ENCODE measurements at places on chromosomes 12 and 14. TPM values are rescaled to one million over a fixed set of nuclear protein-coding genes. Genes with fewer than 3 reads are reported as not detected.

Gene CELA1
- total RNA-seq, result not detected

- DNase-seq, result no peak
- no peak overlapping the region for H3K27ac ChIP-seq
- no peak overlapping the region for H3K4me3 ChIP-seq
- H3K4me1 ChIP-seq, result no peaks in the 10 kb centered on the region
- no peaks in the 10 kb centered on the region for H3K36me3 ChIP-seq
These were observed 99.2 kb downstream of the HEATR5A start for GRCh38 chr14:31320922-31321766.

- H3K27me3 ChIP-seq, result peaks cover 4% of the 10 kb centered on the region
- no peak overlapping the region for H3K4me3 ChIP-seq
- H3K4me1 ChIP-seq, result no peaks in the 10 kb centered on the region
- no peaks in the 10 kb centered on the region for H3K36me3 ChIP-seq
- no peak overlapping the region for H3K27ac ChIP-seq
- peak; percentile 53 for DNase-seq
These were observed 9.2 kb downstream of the CD69 start for GRCh38 chr12:9751204-9752144.

Gene PAN2
- 27.1 TPM for total RNA-seq

Gene LTB4R2
- total RNA-seq, result 9.3 TPM

Gene MAP3K12
- total RNA-seq, result 8.5 TPM

GRCh38 chr14:54483846-54484245, 4.9 kb downstream of the GMFB start:
- no peak overlapping the region for H3K4me3 ChIP-seq
- DNase-seq, result no peak
- H3K27me3 ChIP-seq, result no peaks in the 10 kb centered on the region
- H3K4me1 ChIP-seq, result peaks cover 67% of the 10 kb centered on the region
- no peak overlapping the region for H3K27ac ChIP-seq

Gene MED13L
- total RNA-seq, result 71.6 TPM

Gene LRRC9
- not detected for total RNA-seq

- peak overlapping the region; percentile 4 for H3K27ac ChIP-seq
- DNase-seq, result peak; percentile 82
- H3K4me1 ChIP-seq, result peaks cover 24% of the 10 kb centered on the region
- no peaks in the 10 kb centered on the region for H3K27me3 ChIP-seq
These were observed 70.4 kb upstream of the KITLG start for GRCh38 chr12:88650715-88651114.

- H3K36me3 ChIP-seq, result no peaks in the 10 kb centered on the region
- H3K27me3 ChIP-seq, result no peaks in the 10 kb centered on the region
- no peak overlapping the region for H3K4me3 ChIP-seq
- DNase-seq, result peak; percentile 40
These were observed 3.4 kb downstream of the CYP46A1 start for GRCh38 chr14:99687284-99688209.

- H3K4me3 ChIP-seq, result no peak overlapping the region
- no peak overlapping the region for H3K27ac ChIP-seq
- no peaks in the 10 kb centered on the region for H3K27me3 ChIP-seq
- no peaks in the 10 kb centered on the region for H3K36me3 ChIP-seq
- peaks cover 22% of the 10 kb centered on the region for H3K4me1 ChIP-seq
These were observed 9.0 kb upstream of the HSPA2 start for GRCh38 chr14:64531567-64531966.

DNA sequence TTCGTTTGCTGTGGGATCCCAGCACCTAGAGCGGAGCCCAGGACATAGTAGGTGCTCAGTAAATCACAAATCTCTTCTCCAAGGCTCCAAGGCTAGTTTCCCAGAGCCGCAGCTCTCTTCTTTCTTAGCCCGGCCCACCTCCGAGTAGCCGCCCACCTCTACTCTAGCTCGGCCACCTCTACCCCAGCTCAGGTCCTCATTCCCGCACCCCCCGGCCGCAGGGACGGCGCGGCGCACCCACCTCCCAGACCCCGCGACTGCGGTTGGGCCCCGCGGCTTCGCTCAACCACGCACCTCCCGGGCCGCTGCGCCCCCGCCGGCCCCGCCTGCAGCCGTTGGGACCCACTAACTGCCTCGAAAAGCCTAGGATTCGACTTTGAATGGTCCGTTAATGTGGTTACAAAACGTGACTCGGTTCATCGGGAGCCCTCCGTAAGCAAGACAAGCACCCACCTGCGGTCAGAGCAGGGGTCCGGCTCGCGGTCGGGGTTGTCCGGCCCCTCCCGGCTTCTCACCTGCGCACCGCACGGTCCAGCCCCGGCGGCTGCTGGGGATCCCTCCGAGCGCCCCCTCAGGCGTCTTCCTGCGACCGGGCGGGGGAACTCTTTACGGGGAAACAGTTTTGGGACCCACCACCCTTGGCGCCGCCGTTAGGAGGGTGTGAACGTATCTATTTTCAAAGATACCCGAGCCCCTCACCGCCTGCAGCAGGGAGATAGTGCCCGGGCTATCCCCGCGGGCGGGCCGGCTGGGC, at the start of gene SLC2A14:
Gene SLC2A14, minus strand, starts transcription at position 350 of the 754 bp plus-strand sequence. CDS start 3,035 bp downstream, outside the sequence.
- no peak within 1 kb of the TSS for H3K4me3 ChIP-seq
- H3K36me3 ChIP-seq, result no peaks in the 10 kb centered on the region
- no peak within 1 kb of the TSS for H3K27ac ChIP-seq
- H3K27me3 ChIP-seq, result no peaks in the 10 kb centered on the region
- DNase-seq, result no peak

DNA sequence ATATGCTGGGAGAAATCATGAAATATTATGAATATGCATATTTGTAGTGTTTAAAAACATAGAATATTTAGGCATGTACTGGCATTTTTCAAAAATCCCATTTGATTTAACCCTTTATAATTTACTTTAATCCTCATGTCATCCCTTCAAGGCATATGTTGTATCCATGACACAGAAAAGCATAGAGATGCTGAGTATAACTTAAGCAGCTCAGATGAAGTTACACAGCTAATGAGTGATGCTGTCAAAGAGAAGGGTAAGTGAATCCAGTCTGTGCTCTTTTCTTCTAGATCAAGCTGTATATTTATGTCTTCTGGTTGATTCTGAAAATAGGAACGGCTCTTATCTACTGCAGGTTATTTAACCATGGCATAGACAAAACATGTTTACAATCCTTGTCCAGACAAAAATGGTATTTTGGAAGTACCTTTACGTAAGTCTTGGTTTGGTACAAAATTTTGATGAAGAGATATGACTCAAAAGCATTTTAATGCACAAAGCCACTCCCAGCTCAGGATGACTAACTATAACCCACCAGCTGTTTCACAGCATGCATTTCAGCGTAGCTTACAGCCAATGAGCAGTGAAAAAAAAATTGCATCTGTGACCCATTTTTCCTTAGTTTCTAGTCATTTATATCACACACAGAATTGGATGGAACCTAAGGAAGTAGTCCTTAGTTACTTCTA, 201.7 kb downstream of the STXBP6 start:
- no peaks in the 10 kb centered on the region for H3K27me3 ChIP-seq
- H3K36me3 ChIP-seq, result no peaks in the 10 kb centered on the region
- H3K4me1 ChIP-seq, result no peaks in the 10 kb centered on the region

- peak; percentile 72 for DNase-seq
- no peak overlapping the region for H3K4me3 ChIP-seq
- peaks cover 7% of the 10 kb centered on the region for H3K4me1 ChIP-seq
These were observed 34.3 kb upstream of the TTC7B start for GRCh38 chr14:90850487-90850886.

DNA sequence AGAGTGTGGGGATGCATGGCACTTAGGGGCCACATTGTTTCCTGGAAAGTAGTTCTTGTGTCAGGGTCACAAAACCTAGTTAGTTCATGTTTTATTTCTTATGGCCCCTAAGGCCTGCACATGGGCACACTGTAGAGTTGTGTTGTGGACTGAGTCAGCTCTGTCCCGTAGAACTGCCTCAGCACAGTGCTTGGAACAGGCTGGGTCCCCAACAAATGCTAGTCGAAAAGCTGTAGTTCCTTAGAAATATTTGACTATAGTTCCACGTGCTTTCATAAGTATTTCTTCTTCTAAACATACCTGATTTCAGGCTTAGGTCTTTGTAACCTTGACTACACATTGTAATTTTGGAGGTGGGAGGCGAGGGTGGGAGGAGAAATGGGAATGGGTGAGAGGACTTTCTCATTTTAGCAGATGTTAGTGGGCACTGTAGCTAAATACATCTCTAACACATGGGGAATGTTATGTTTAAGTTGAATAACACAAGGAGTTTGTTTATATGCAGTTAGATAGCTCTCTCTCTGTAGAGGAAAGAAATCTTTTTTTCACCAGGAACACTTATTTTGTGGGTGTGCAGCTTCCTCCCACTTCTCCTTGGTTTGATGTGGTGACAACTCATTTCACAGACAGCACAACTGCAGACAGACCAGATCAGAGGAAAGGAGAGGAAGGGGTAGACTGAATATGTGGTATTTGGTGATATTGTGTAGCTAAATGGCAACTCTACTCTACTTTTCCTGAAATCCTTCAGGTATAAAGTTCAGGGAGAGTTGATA, 39.5 kb upstream of the DACT1 start:
- H3K27ac ChIP-seq, result no peak overlapping the region
- peaks cover 33% of the 10 kb centered on the region for H3K27me3 ChIP-seq

DNA sequence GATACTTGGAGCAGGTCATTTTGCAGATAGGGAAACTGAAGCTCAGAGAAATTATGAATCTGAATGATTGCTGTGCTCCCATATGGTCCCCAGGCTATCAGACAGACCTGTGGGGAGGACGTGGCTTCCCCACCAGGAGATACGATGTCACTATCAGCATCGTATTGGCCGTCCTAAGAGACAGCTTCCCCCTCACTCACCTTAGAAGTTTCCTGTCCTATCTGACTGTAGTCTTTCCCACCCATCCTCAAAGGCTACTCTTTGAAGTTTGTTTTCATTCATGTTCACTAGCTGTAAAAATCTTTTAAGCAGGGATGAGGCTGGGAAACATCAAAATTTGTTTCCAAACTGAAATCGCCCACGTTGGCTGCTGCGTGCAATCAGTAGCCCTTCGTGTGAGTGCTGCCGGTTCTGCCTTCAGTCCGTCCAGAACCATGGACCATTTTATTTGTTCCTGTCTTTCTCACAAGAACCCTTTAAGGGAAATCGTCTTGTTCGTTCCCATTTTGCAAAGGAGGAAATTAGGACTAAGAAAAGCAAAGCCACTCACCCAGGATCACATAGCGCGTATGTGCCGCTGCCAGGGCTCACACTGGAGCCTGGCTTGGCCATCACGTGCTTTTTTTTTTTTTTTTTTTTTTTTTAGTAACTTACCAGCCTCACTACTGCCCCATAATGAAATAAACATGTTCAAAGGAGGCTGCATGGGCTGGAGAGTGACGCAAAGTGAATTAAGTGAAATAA, 1.0 kb upstream of the KDM2B start:
- no peak overlapping the region for H3K27ac ChIP-seq
- peaks cover 43% of the 10 kb centered on the region for H3K4me1 ChIP-seq
- DNase-seq, result no peak
- no peaks in the 10 kb centered on the region for H3K36me3 ChIP-seq
- no peaks in the 10 kb centered on the region for H3K27me3 ChIP-seq

GRCh38 chr12:49616533-49617219, 6.7 kb upstream of the PRPF40B start:
- no peak overlapping the region for H3K27ac ChIP-seq
- H3K4me1 ChIP-seq, result peaks cover 12% of the 10 kb centered on the region
- DNase-seq, result no peak
- no peaks in the 10 kb centered on the region for H3K36me3 ChIP-seq

- H3K36me3 ChIP-seq, result no peaks in the 10 kb centered on the region
- no peak overlapping the region for H3K27ac ChIP-seq
- peaks cover 69% of the 10 kb centered on the region for H3K27me3 ChIP-seq
- no peak for DNase-seq
- H3K4me1 ChIP-seq, result no peaks in the 10 kb centered on the region
These were observed 124.0 kb upstream of the TBX5 start for GRCh38 chr12:114529966-114530365.

GRCh38 chr12:108955225-108955835, 65.5 kb downstream of the SVOP start:
- no peak overlapping the region for H3K4me3 ChIP-seq
- peak; percentile 41 for DNase-seq
- H3K36me3 ChIP-seq, result no peaks in the 10 kb centered on the region
- H3K4me1 ChIP-seq, result no peaks in the 10 kb centered on the region
- H3K27me3 ChIP-seq, result peaks cover 42% of the 10 kb centered on the region
- H3K27ac ChIP-seq, result no peak overlapping the region

Gene OAS3
- total RNA-seq, result 25.5 TPM

DNA sequence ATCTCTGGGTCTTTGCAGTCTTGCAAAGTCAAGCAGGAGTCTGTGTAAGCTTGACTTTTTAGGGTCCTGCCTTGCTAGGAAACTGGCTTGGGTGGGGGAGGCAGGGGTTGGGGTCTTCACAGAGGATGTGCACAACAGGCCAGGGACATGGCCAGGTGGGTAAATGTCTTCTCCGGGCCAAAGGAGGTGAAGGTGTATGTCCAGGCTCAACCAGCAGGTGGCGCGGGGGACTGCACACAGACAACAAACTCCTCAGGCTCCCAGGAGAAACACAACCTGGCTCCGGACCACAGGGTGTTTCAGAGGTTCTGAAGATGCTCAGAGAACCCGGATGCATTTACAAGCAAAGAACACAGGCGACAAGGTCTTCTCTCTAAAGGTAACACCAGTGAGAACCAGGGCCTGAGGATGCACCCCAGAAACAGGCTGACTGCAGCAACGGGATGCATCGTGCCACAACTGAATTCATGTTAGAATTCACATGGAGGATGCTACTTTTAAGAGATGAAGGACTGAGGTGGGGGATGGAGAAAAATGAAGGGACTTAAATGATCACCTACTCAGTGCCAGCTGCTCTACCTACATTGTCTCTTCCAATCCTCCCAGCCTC, 56.0 kb downstream of the PLEKHG3 start:
- no peak overlapping the region for H3K4me3 ChIP-seq
- no peak overlapping the region for H3K27ac ChIP-seq
- H3K27me3 ChIP-seq, result no peaks in the 10 kb centered on the region
- peaks cover 83% of the 10 kb centered on the region for H3K4me1 ChIP-seq
- DNase-seq, result peak; percentile 49

DNA sequence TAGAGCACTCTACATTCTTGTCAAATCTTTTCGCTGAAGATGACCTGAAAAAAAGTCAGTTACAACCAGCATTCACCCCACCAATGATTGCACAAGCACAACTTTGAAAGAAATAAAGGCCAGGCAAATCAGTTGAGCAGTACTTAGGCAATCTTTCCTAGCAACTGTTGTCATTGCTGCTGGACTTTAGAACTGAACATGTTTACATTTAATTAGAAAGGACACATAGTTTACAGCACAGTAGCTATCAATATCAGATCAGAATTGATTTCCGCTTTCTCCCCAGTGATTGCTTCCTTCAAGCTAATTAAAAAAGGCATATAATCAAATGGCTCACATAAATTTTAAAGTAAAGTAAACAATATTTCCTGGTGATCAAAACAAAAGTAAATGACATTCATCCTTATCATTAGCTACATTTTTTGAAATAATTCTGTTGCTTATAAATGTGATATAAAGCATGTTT, 128.4 kb downstream of the FOXA1 start:
- H3K4me3 ChIP-seq, result no peak overlapping the region
- H3K27ac ChIP-seq, result no peak overlapping the region
- no peaks in the 10 kb centered on the region for H3K4me1 ChIP-seq
- H3K27me3 ChIP-seq, result no peaks in the 10 kb centered on the region
- no peak for DNase-seq
- H3K36me3 ChIP-seq, result no peaks in the 10 kb centered on the region

Gene ACOT6
- not detected for total RNA-seq

Gene FLVCR2
- 1.8 TPM for total RNA-seq

All from PC-3 (cell line).